ENCODE measurements at places on chromosomes 11 and 22.

DNA sequence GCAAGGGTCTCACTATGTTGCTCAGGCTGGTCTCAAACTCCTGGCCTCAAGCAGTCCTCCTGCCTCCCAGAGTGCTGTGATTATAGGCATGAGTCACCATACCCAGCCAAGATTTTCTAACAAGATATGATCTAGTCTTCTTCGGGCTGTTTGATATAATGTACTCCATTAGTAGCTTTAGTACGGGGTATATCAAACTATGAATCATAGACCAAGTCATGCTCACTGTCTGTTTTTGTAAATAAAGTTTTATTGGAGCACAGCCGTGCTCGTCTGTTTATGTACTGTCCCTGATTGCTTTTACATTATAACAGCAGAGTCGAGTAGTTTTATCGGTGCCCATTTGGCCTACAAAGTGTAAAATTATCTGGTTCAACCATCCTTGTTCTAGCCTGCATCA is 43.9 kb upstream of the GRIK4 start:
- no peak for DNase-seq

GRCh38 chr11:66604155-66604554 is 11.2 kb downstream of the CCS start:
- DNase-seq, result no peak

DNA sequence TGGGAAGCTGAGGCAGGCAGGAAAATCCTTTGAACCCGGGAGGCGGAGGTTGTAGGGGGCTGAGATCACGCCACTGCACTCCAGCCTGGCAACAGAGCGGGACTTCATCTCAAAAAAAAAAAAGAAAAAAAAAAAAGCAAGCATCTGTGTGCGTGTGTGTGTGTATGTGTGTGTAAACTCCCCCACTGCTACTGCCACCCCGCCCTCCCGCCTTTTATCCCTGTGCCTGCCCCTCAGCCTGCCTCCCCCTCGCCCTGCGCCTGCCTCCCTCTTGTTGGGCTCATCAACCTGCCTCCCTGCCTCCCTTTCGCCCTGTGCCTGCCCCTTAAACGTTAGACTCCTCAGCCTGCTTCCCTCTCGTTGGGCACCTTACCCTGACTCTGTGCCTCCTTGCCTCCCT is 18.0 kb downstream of the TMEM258 start:
- no peak for DNase-seq

GRCh38 chr11:64347193-64347867 is 7.3 kb downstream of the CCDC88B start:
- DNase-seq, result no peak

GRCh38 chr11:62124186-62125113 is 639 bp downstream of the INCENP start:
- DNase-seq, result no peak

DNA sequence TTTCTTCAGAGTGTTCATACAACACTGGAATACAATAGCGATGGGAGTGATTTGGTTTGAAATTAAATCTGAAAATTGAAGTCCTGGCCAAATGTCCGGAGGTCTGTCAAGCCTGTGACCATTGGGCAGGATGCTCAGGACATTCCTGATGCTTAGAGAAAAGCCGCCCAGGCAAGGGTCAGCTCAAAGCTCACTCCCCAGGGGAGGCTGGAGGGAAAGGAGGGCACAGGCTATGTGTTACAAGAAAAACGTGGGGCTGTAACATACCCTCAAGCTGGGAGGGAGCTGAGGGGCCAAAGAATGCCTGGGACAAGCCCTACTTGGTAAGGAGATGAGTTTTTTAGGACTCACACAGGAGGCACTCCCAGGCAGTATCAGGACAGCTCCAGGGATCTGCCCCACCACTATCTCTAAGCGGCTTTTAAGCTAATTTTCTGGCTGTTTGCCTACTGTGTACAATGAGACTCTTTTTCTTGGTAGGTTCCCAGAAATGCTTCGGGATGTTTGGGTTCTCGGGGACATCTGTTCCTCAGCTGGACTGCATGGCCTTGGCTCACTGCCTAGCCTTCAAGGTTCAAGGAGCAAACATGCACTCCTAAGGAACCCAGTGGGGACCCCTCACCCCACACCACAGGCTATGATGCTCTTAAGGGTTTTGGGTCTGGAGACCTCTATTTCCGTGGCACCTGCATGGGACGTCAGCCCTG is 500.1 kb downstream of the BRD1 start:
- DNase-seq, result peak; percentile 29

GRCh38 chr11:114228435-114229411 is 67.5 kb upstream of the NNMT start:
- DNase-seq, result no peak

- no peak for DNase-seq
Observed at GRCh38 chr22:23847310-23847920, 8.6 kb upstream of the DERL3 start.

DNA sequence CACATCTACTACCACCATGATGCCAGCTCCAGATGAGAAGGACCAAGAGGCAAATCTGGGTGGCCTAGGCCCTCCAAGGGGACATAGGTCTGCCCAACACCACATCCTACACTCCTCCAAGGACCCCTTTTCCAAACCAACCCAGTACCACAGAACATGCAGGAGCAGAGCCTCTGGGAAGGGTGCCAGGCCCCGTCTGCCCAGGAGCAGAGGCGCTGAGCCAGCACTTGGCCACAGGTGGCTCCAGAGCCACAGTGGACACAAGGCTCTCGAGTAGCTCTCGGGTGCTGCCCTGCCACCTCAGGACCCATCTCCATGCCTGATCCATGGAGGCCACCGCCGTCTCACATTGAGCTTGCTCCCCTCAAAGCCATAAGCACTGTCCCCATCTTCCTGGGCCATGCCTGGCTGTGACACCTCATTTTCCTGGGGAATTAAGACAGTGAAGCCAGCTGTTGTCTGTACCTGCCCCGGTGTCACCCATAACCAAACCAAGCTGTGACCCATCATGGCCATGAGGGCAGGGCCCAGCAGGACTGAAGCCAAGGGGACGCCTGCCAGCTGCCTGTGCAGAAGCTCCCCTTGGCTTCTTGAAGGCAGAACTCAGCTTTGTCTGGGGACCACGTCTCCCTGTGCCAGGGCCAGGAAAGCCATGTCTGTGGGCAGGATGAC is 7.4 kb downstream of the MOB2 start:
- no peak for DNase-seq

GRCh38 chr22:43168471-43169309 is 17.3 kb downstream of the TSPO start:
- no peak for DNase-seq

- peak; percentile 89 for DNase-seq
Observed at GRCh38 chr11:65422633-65423515, at the start of gene NEAT1. Gene NEAT1 (plus strand): TSS chr11:65422798.

DNA sequence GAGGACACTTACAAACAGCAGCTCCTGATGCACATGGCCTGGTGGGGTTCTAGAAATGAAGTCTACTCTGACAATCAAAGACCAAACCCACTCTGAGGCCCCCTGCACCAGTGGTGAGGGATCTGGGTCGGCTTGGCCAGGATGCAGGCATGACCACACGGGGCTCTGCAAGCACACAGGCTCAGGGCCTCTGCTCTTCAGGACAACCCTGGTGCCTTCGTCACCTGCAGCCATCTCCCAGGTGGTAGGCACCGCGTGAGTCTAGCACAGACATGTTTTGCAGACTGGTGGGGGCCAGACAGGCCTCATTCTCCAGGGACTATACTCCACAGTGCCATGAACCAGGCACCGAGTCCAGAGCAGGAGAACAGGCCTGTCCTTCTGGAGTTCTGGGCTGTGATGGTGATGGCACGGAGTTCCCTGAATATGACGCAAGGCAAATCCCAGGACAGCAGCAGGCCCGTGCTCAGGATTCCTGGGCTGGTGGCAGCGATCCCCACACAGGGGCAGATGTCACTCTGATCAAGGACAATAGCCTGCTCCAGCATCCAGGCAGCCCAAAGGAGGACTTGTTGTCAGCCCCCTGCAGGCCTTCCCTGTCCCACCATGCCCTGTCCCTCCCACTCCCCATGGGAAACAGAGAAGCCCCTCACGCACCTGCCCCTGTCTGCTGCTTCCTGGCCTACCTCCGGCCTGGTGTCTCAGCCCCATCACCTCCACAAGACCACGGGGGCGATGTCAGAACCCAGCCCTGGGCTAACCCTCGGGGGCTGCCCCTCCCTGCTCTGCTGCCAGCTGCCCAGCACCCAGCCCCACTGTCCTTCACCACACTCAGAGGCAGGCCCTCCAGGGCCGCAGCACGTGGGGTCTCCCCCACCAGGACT is 36.1 kb downstream of the GNB1L start:
- DNase-seq, result no peak

- DNase-seq, result no peak
Observed at GRCh38 chr11:8219257-8220021, 44.2 kb downstream of the LMO1 start.

- no peak for DNase-seq
Observed at GRCh38 chr11:102915044-102915375, 40.2 kb upstream of the MMP12 start.

DNA sequence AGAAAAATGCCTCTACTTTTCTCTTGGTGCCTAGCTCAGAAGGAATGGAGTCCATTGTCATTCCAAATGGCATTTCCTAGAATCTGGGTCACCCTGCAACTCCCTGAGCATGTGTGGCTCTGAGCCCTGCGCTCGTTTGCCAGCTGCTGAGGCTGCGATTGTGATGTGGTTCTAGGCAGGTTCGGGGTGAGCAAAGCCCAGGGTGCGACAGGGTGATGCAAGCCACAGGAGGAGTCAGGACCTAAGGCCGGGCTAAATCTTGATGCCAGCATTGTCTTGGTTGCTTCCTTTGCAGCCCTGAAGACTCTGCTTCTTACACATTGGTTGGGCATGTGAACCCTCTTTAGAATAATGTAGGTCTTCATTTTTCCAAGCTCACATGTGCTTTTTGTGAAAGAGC is 131.0 kb downstream of the MORC2 start:
- DNase-seq, result peak; percentile 49

DNA sequence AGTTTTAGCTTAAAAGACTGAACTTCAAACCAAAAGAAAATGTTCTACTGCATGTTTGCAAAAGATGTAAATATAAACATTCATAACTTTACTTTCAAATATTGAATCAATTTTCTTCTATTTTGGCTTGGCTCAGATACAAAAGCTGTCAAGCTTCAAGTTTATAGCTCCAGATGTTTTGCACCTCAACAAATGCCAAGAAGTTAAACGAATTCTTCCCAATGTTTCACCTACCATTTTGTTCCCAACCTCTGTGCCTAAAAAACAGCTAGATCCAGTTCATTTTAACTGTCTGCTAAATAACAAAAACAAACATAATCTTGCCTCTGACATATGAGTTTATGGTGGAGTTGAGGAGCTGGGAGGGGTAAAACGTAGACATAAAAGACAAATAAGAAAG is 76.5 kb downstream of the RAB30 start:
- DNase-seq, result no peak

DNA sequence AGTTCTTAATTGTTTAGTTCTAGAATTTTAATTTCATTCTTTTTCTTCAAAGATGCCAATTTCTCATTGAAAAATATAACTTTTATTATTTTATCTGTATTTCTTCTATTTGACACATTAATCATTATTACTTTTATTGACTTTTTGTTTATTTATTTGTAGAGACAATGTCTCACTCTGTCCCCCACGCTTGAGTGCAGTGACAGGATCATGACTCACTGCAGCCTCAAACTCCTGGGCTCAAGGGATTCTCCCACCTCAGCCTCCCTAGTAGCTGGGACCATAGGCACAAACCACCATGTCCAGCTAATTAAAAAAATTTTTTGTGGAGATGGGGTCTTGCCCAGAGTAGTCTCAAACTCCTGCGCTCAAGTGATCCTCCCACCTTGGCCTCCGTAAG is 30.3 kb upstream of the FBLN1 start:
- no peak for DNase-seq

DNA sequence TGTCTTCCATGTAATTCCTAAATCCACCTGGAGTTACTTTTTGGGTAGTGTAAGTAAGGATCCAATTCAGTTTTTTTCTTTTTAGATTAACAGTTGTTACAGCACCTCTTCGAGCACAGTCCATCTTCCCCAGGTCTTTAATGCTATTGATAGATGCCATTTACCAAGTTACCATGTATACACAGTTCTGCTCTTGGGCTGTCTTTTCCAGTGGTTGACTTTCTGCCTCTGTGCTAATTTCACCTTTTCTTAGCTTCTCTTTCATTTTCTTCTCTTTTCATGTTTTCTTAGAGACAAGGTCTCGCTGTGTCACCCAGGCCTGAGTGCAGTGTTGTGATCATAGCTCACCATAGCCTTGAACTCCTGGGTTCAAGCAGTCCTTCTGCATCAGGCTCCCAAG is 12.0 kb downstream of the ATXN10 start:
- DNase-seq, result no peak

DNA sequence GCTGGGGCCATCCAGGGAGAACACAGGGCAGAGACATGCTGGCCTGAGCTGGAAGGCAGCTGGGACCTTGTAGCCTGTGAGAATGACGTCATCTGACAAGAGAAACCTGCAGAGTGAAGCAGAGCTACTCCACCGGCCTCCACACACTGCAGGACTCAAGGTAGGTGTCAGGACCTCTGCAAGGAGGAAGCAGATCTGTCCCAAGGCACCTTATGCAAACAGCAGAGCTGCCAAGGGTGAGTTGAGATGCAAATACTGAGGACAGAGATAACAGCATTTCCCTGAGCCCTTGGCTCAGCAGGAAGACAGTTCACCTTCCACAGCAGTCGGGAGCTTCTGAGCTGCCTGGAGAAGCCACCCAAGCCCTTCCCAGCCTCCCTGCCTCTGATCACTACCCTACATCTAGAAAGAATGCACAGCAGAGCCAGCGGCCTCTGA is 51.9 kb upstream of the IGSF9B start:
- no peak for DNase-seq

DNA sequence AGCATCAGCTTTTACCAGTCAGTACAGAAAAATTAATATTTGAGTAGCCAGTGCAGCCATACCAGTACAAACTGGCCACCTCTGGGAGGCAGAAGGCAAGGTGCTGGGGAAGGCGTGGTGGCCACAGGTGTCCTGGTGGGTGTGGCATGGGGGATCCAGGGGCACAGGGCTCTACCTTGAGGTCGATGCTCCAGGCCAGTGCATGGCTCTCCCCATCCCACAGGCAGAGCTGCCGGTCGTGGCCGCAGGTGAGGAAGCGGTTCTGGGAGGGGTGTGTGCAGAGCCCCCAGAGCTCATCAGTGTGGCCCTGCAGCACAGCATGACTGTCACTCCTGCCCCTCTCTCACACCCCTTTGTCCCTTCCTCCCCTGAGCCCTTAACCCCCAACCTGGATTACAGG is 3.8 kb upstream of the MTA2 start:
- no peak for DNase-seq

All from type B pancreatic cell (in vitro differentiated cells).